Endothelial cell of umbilical vein (primary cell): ENCODE measurements at places on chromosomes 3 and 15. TPM values are rescaled to one million over a fixed set of nuclear protein-coding genes. Genes with fewer than 3 reads are reported as not detected.

GRCh38 chr3:141326626-141327025 is 41.7 kb upstream of the ZBTB38 start:
- no peak for DNase-seq

- no peak for DNase-seq
These were observed 1.9 kb upstream of the EIF3J start for GRCh38 chr15:44535092-44535491.

DNA sequence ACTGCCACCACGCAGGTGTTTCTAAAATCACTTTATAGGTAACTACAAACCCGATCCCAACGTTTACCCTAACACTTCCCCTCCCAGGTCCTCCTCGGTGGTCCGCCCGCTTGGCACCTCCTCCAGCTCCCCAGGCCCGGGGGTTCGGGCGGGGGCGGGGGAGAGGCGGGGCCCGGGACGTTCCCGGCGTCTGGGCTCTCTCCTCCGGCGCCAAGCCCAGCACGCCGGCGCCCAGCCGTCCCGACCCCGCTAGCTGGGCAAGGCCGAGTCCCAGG is 562 bp downstream of the CGGBP1 start:
- DNase-seq, result no peak

GRCh38 chr3:195817578-195818135 is 5.9 kb upstream of the MUC4 start:
- no peak for DNase-seq

GRCh38 chr3:36876181-36876936 is 68.5 kb downstream of the TRANK1 start:
- no peak for DNase-seq

DNA sequence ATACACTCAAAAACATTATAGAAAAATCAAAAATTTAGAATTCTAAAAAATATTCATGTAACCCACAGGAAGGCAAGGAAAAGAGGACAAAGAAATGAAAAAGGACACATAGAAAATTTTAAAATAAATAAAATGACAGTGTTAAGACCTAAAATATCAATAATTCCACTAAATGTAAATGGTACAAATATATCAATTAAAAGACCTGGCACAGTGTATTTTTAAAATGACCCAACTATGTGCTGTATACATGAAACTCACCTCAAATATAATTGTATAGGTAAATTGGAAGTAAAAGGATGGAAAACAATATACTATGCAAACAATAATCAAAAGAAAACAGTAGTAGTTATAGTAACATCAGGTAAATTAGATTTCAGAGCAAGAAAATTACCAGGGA is 10.1 kb upstream of the FBXW12 start:
- no peak for DNase-seq

DNA sequence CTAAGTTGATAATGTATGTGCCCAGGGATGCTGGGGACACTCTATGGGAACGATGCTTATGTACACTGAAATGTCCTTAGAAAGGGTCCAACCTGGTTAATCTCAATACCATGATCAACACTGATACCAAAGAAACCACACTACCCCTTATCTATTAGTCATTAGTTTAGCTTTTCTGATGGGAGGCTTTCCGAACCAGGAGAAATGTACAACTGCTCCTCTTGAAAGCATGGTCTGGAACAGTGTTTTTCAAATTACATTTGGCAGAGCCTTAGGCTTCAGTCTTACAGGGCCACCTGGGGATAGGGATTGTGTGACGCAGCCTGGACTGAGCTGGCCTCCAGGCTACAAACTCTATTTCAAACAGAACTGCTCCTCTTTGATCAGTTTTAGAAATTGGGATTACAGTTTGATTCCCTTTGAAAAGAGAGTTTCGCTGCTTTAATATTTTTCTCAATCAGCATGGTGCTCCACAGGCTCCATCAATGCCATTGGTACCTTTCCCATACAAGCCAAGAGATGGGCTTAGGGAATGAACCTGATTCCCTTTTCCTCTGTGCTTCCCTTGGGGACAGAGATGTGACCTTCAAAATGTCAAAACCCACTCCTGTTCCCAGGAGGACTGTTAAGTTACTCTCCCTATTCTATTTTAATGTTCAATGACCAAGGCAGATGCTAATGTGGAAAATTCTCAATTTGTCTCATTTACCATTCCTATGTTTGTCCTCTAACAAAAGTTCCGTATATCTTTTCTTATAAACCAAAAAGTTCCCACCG is 296.0 kb upstream of the ADAMTS9 start:
- DNase-seq, result no peak

GRCh38 chr15:89198934-89199333 is 22.4 kb downstream of the RLBP1 start:
- DNase-seq, result no peak

DNA sequence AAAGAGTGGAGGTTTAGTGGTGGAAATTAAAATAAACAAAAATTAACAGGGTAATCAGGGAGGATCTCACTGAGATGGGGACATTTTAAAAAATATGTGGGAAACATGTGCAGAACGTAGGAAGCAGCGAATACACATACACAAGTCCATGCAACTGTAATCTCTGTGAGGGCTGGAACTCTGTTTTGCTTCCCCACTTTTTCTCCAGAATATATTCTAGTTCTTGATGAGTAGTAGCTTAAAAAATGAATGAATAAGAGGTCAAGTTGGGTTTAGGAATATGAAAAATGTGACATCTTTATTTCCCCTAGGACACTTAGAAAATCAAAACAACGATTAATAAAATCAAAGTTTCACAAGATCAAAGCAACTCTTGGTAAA is 312.2 kb upstream of the ZNF717 start:
- no peak for DNase-seq

DNA sequence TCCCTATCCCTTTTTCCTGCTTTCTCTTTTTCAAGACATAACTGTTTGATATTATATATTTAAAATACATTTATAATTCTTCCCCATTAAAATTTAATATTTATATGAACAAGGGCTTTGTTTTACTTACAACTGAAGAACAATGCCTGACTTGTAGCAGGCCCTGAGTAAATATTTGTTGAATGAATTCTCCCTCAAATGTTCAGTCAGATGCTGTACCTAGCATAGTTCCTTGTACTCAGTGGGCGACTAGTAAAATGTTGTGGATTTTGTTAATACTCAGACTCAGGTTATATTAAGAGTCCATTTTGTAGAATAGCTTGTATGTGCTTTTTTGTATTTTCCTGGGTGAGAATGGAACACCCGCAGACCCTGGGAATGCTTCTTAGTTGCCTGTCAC is 69.1 kb downstream of the SEC22A start:
- DNase-seq, result no peak

DNA sequence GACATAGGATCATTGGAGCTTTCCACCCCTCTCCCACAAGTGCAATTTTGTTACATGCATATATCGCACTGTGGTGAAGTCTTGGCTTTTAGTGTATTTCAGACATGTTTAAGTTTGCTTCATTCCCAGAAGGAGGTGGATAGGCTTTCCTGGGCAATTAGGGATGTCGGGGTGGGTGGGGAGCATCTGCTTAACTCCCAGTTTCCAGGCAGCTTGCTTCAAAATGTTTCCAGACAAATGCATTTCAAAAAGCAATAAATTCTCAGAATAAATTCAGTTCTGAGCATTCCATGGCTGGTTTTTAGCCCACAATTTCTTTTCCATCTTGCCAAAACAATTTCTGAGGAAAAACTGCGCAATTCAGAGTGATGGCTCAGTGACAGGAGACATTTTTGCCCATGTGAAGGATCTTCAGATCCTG is 227.7 kb upstream of the ZPLD1 start:
- DNase-seq, result no peak

DNA sequence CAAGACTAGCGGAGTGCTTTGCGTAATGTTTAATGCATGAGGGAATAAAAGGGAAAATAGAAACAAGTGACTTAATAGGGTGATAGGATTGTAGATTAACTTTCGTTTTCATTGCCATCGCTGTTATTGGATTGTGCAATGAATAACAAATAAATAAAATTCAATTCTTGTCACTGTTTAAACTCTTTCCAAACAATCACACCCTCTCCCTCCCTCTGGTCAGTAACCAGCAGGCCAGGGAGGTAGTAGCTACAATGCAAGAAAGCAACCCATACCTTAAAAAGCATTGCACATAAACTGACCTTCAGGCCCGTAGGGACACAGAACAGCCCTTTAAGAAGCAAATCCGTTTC is 705 bp upstream of the TFRC start:
- DNase-seq, result no peak

GRCh38 chr15:75776065-75776423 is 63.4 kb upstream of the CSPG4 start:
- no peak for DNase-seq

DNA sequence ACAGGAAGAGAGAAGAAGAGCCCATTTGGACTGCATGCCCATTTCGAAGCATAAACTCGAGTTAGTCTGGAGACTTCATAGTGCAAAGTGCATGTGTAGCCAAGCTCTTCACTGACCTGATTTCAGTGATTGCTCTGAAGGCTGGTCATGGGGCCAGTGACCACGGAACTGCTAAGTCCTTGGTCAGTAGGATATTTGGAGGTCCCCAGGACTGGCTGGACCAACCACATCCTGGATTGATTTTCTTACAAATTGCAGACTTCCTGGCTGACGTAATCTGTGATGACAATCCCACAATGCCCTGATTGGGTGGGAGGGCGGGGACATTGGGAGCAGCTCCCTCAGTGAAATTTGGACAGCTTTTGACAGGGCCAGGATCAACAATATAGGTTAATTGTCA is 233.4 kb downstream of the CACNA2D3 start:
- DNase-seq, result no peak

GRCh38 chr3:154598166-154598565 is 168.2 kb upstream of the GPR149 start:
- DNase-seq, result no peak

GRCh38 chr3:110070161-110070916 is 733.0 kb upstream of the DPPA4 start:
- DNase-seq, result no peak

DNA sequence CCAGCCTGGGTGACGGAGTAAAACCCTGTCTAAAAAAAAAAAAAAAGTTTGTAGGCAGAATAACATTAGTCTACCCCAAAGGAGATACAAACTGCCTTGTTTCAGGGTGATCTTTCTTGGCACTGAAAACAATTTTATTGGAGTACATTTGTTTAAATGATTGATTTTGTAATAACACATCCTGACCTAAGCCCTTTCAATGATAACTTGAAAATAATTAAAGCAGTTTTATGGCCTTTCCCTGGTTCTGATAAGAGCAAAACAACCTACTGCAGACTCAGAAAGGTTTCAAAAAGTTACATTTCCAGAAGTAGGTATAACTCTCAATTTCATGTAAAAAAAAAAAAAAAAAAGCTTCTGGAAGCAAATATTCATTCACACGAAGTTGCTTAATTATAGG is 164.4 kb downstream of the ISL2 start:
- no peak for DNase-seq

- DNase-seq, result no peak
These were observed 112.1 kb downstream of the SLCO3A1 start for GRCh38 chr15:91965501-91966193.

- no peak for DNase-seq
These were observed 68.4 kb downstream of the LHFPL4 start for GRCh38 chr3:9485248-9485647.

DNA sequence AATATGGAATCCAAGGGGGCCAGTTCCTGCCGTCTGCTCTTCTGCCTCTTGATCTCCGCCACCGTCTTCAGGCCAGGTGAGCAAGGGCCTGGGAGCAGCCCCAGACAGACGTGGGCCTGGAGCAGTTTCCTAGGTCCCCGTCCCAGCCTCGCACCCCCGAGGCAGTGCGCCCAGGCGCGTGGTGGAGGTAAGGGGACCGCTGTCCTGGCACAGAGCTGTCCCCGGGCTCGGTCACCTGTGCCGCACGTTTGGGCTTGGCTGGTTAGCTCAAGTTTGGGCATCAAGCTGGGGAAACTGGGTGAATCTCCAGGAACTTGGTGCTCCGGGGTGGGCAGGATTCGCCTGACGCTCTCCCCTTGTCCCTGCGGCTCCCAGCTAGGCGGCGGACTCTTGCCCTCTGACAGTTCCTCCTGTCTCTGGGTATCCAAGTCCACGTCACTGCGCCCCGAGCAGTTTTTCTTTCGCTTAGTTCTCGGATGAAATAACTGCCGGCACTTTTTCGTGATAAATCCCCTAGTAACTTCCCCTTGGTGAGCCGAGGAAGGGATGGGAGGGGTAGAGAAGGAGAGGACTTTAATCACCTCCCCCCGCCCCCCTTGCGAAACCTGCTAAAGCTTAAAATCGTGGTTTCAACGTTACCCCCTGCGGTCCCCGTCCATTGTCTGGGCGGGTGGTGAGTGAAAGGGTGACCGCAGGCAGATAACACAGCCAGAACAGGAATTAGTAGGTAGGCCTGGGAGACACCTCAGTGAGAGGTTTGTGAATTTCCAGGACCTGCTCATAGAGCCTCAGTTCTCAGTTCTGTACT is 901 bp downstream of the ALCAM start:
- DNase-seq, result peak; percentile 67

DNA sequence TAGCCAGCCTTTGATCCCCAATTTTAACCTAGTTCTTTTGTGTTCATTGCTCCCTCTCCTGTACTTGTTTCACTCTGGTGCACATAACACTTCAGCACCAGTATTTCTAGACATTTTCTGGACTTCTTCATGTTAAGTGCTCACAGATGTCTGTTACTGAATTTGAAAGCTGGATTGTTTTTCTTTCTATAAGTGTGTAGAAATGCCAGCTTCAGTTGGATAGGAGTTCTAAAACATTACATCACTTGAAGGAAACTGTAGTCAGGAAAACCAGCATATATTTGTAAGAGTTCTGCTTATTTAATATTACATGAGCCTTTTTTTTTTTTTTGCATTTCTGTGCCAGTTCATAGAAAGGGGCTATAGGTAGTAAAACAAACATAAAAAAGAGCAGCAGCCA is 21.6 kb downstream of the QTRT2 start:
- DNase-seq, result peak; percentile 29

- DNase-seq, result no peak
These were observed 153.1 kb downstream of the VGLL3 start for GRCh38 chr3:86837871-86838270.

- DNase-seq, result no peak
These were observed at the start of gene STAC for GRCh38 chr3:36380221-36381031. Gene STAC (plus strand): TSS chr3:36380504. CDS start chr3:36380644, 140 bp downstream.

DNA sequence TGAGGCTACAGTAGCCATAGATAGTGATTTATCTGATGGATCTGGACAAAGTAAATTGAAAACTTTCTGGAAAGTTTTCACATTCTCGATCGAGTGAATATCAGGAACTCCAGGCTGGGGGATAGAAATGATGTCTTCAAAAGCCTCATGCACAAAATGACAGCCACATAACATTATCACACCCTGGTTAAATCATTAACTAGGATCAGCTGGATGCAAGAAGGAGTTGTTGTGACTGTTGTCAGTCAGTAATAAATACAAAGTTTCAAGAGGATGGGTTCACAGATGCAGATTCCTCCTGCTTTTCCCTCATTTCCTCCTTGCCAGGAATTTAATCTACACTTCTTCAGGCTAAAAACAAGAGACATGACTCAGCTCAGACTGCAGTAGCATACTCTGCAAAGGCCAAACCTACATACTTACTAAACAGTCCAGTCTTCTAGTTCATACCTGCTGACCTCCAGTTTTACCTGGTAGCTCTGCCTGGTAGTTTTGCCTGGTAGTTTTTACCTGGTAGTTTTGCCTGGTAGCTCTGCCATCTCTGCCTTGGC is 40.9 kb downstream of the C2CD4A start:
- DNase-seq, result peak; percentile 65

The AAGAB gene
- 38.0 and 42.6 TPM in 2 replicates for total RNA-seq

The CACNA1D gene
- not detected in 2 replicates for total RNA-seq

The TTLL13 gene
- not detected in 2 replicates for total RNA-seq

The ZBTB11 gene
- total RNA-seq, result 14.7 and 15.8 TPM in 2 replicates

The PLAAT1 gene
- 0.58 and 0.75 TPM in 2 replicates for total RNA-seq

The DNAJC13 gene
- total RNA-seq, result 64.0 and 71.7 TPM in 2 replicates

The LRRC34 gene
- total RNA-seq, result 2.4 and 2.5 TPM in 2 replicates

The TOPBP1 gene
- total RNA-seq, result 42.2 and 42.4 TPM in 2 replicates

The GABRR3 gene
- not detected in 2 replicates for total RNA-seq

The XCR1 gene
- total RNA-seq, result not detected in 2 replicates

The MAP6D1 gene
- total RNA-seq, result 3.2 and 3.5 TPM in 2 replicates

The CCR4 gene
- not detected in 2 replicates for total RNA-seq

The ITIH1 gene
- not detected in 2 replicates for total RNA-seq

The TIMP4 gene
- 0.40 TPM in 1 of 2 replicates, not detected in the other for total RNA-seq
